HEK293T (cell line): ENCODE measurements at places on chromosomes 1 and 21.

GRCh38 chr21:26941421-26941820, 25.5 kb downstream of the ADAMTS5 start:
- no peak for DNase-seq

- DNase-seq: no peak
Measured at GRCh38 chr1:36984675-36985074, 49.6 kb downstream of the GRIK3 start.

DNA sequence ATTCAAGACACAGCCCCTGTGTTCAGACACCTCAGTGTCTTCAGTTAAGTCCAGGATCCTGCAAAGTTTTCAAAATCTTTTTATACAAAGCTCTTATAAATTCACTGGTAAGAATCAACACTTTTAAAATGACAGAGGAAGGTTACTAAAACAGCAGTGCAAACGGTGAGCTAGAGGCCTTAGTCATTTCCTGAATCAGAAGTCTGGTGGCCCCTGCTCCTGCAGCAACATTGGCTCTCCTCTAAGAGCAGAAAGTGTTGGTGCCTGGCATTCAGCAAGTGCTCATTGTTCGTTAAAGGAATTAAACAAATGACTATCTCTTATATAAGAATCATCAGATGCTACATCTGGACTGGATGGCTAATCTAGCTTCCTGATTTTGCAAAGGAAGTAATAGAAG, 282.9 kb downstream of the PTGER3 start:
- DNase-seq: no peak

- DNase-seq: no peak
Measured at GRCh38 chr1:170704256-170704655, 40.3 kb downstream of the PRRX1 start.

DNA sequence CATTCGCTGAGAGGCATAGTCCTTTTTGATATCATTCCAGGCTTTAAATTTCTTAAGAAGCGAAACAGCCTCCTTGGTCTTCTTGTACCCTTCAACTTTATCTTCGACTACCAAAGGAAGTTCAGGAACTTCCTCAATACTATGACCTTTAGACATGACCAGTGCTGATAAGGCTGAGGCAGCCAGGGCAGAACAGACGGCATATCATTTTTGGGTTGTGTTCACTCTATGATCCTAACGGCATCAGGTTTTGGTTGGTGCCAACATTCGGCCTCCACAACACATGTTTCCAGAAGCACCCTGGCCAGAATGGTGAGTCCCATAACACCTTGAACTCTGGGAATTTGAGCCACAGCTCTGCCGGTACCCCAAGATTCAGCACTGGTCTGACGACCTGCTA, 31.4 kb upstream of the MYOC start:
- no peak for DNase-seq

DNA sequence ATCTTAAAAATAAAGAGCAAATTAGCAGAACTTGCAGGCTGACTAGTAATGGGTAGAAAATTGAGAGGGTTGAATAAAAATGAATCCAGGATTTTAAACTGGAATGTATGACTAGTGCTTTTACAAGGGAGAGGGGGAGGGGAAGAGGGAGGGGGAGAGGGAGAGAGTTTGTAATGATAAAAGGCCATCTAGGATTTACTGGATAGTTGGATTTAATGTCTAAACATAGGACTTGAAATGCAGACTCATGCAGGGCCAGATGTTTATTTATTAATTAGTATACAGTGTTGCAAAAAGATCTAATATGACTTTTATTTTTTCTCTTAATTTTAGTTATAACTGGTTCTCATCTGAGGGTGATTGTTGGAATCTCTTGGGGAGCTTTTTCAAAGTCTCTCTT, 4.3 kb downstream of the ZNF326 start:
- DNase-seq: no peak

GRCh38 chr1:73659136-73659535, 538.8 kb downstream of the LRRIQ3 start:
- no peak for DNase-seq

DNA sequence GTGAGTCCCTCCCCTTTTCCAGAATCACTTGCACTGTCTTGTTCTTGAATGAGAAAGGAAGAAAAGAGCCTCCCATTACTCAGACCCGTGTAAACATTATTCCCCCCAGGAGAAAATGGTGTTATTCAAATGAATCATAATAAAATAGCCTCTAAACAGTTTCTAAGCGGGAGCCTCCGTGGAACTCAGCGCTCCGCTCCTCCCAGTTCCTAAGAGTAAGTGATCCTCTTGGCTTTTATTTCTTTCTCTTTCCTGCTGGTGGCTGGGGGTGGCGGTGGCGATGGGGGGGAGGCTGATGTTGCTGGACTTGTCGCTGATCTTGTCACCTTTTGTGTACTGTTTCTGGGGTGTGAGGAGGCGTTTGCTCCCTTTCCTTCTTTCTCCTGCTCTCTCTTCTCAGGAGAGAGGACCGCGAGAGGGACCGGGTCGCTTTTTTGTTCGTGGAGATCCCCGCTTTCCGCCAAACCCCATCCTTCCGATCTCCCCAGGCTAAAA, 781 bp downstream of the PROX1 start:
- DNase-seq: no peak

DNA sequence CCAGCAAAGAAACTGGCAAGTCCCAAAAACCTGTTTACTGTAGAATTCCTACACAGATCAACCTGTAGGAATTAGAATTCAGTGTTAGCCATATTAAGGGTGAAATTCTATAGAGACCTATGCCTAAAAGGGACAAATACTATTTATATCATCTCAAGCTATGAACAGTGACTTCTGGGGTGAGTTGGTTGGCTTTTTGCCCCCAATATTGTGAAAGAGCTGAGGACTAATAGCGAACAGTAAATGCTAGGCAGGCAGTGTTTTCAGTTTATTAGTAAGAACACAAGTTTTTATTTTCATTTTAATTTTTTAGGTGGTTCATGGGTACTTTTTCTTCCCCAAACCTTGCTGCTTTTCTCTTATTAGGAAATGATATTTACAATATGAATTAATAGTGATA, 15.3 kb downstream of the SLC16A4 start:
- DNase-seq: no peak

DNA sequence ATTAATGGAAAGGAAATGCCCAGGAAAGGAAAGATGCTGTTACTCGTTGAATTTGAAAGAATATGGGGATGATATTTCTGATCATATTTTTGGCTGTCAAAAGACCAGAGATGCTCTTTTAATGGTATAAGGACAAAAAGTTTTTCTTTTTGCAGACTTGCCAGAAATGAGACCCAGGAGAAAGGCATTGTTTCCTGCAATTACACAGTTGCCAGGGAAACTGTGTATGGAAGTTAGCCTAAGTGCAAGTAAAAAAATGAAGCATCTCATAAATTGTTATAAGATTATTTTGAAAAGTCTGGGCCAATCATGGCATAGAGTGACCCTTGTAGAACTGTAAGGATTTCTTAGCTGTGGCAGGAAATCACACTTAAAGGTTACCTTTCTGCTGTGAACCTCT, 155.7 kb upstream of the BEND5 start:
- no peak for DNase-seq

DNA sequence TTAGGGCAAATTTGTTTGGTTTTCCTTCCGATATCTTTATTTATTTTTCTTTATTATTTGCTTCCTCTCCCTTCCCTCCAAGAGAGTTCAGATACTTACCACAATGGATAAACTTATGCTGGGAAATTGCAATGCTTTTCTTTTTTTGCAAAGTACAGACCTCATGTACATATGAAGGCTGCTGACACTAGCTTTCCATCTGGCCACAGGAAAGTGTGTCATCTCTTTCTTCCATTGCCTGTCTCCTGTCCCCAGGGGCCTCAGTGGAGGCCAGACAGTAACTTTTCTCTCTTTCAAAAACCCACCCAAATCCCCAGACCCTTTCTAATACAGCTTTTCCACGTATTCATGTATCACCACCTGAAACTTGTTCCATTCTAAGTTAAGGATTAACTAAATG, 73.9 kb downstream of the ST6GALNAC3 start:
- DNase-seq: no peak

DNA sequence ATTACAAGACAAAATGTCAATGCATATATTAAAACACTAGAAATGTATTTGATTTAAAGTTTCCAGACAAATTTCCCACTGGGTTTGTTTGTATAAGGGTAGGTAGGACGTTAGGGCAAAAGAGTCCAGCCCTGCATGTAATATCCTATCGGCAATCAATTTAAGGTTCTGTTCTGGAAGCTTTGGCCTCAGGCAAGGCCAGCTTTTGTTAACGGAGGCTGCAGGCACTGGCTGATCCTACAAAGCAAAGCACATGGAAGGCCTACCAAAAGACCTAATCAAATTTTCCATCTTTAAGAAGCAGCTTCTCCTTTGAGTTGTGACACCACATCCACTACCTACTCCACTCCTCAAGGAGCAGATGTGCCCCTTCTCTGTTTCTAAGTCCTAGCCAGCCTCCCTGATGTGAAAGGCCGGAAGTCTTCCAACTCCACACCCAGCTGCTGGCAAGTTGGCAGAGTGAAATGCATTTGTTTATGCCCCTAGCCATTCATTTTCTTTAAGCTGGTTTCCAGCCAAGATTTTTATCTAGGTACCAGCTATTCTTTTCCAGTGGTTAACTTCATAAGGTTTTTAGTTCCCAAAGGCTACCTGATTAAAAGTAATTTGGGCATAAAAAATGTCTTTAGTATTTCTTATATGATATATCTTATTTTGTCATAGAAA, 452.6 kb downstream of the PTBP2 start:
- DNase-seq: no peak

DNA sequence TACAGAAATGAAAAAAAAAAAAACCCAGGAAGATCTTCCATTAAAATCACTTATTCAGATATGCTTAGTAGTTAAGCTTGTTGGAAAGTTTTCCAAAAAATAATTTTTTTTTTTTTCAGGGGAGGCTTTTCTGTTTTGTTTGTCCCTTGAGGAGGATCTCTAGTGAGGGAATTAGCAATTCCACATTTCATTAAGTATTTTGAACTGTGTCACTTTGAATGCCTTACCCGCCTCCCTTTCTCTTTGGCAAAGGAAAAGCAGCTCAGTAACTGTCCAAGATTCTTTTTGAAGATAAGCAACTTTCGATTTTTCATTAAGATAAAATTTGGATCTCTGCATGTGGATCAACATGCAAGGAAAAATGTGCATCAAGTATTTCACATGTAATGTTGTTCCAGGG, 1.8 kb downstream of the NTNG1 start:
- no peak for DNase-seq

GRCh38 chr1:25074351-25075227, 144.5 kb upstream of the RUNX3 start:
- DNase-seq: no peak

GRCh38 chr1:87186346-87186745, 142.3 kb upstream of the LMO4 start:
- DNase-seq: no peak

DNA sequence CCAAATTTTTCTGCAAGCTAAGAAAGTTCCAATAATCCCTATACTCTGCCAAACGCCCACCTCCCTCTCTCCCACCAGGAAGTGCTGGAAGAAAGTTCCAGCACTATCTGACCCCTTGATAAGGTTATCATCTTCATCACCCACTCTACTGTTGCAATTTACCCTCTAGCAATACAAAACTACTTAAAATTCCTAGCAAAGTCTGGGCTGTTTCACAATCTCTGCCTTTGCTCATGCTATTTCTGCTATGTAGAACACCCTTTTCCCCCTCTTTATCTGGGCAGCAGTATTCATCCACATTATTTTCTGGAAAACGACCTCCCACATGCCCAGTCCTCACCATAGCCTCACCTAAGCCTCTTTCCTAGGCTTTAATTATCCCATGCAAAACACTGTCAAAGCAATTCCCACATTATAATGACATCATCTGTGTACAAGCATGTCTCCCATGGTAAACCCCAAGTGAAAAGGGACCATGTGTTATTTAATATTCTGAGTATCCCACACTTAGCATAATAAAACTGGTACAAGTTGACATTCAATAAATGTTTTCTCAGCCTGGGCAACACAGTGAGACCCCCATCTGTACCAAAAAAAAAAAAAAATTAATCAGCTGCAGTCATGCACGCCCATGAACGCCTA, 12.0 kb downstream of the F11R start:
- DNase-seq: no peak

- peak; percentile 62 for DNase-seq
Measured at GRCh38 chr21:32653326-32653901, 41.2 kb upstream of the CFAP298 start.

DNA sequence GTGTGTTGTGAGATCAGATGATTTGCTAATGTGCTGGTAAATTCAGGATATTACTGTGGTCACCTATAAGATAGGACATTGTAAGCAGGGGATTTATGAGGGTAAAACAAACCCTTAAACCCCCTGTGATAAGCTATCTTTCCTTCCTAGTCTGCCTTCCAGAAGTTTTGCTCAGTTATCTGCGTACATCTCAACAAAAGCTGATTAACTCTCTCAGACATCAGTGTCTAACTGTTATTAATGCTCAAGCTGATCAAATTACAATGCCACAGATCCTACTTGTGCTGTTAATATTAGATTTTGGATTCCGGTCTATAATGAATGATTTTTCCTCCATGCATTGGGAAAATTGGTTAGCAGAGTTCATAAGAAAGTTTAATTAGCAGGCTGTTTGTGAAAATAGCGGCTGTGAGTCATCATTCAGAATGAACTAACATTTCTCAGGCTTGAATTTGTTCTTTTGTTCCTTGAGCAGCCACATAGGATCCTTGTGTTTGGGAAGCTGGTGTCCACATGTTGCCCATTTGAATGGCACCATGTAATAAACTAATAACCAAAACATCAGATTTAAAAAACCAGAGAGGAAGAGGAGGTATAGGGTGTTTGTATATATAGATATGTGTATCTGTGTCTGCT, 48.7 kb downstream of the ELAVL4 start:
- no peak for DNase-seq

DNA sequence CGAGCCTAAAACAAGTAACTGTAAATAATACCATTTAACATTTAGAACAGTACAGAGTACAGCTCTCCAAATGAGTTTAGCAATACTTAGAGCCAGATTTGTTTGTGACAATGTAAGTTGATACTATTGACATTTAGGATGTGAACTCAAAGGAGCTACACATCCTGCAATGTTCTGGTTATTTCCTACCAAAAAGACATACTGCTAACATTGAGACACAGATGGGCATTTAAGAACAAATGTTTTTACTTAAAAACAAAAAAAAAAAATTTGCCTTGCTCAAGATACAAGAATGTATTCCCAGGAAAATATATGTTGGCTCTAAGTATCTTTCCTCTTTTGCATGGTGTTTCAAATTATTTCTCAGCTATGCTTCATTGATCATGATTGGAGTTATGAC, 1464.8 kb upstream of the PRMT6 start:
- no peak for DNase-seq

GRCh38 chr1:24635195-24635843, 7.8 kb upstream of the SRRM1 start:
- peak; percentile 64 for DNase-seq
